SK-MEL-5 (cell line): ENCODE measurements at places on chromosomes 16 and 17.

- DNase-seq = no peak
Measured at GRCh38 chr17:20066253-20066652, 57.1 kb downstream of the SPECC1 start.

DNA sequence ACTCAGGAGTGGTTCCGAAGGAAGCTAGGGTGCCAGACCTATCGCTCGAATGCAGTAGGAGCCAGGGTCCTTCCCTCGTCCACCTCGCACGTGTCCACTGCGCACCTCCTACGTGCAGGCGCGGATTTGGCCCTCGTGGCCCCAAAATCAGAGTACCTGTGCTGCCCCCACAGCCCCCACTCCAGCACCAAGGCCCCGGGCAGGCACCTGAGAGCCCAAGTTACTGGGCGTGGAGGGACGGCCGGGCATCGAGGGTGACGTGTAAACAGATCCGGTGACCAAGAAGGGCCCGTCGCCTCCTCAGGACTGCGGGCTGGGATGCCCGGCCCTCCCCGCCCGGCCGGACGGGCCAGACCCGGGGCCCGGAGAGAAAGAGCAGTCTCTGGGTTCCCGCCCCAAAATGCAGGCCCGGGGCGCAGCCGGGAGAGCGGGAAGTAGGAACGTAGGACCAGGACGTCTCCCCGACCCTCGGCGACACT is 492 bp downstream of the SLC25A39 start:
- no peak for DNase-seq

GRCh38 chr16:2810651-2811050 is 6.4 kb upstream of the PRSS21 start:
- DNase-seq = no peak

DNA sequence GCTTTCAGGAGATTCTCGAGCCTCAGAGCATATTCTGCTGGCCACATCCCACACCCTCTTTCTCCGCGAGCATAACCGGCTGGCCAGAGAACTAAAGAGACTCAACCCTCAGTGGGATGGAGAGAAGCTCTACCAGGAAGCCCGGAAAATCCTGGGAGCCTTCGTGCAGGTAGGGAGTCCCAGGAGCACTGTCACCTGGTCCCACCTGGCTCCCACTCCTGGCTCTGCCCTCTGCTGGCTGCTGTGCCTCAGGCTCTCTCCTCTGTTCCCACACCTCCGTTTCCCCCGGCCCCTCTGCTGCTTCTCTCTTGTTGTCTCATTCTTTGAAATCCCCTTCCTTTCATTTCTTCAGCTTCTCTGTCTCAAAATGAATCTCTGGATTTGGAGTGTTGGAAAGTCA is 16.4 kb downstream of the LPO start:
- no peak for DNase-seq

DNA sequence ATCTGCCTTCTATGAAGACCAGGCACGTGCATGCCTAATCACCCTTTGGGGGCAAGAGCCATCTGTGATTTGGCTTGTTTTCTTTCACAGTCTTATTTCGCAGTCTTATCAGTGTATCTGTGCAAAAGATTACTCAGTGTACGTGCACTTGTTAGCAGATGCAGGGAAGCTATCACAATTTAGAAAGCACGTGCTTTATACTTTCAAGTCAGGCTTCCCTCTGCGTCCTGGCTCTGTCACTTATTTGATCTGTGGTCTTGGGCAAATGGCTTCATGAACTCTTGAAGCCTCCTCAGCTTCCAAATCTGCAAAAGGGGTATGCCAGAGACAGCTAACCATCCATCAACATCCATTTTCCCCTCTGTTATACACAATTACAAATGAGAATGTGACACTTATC is 246.4 kb downstream of the XYLT1 start:
- DNase-seq = no peak

GRCh38 chr16:3577302-3577752 is at the start of gene NLRC3:
NLRC3 (minus strand) TSS chr16:3577403; CDS start chr16:3565036, 12,367 bp downstream.
- no peak for DNase-seq

DNA sequence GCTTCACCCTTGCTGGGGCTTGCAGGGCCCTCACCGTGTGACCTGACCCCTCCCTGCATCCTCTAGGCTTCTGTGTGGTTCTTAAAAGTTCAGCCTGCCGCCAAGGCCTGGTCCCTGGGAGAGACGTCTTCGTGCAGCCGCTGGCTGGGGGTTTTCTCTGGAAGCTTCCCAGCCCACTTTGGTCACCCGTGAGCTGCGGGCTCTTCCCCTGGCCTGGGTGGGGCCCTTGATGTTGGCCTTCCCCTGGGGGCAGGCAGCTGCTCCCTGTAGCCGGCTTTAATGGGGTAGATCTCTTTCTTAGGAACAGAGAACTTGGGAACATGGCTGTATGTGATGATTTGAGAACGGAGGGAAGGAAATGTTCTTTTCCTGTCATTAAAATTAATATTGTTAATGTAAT is 32.7 kb downstream of the ZNF750 start:
- DNase-seq = no peak

GRCh38 chr16:47320546-47321310 is 140.1 kb downstream of the ITFG1 start:
- no peak for DNase-seq

- DNase-seq = no peak
Measured at GRCh38 chr16:67389911-67390815, 3.1 kb downstream of the TPPP3 start.

- no peak for DNase-seq
Measured at GRCh38 chr16:57947261-57947660, 23.7 kb downstream of the CNGB1 start.

DNA sequence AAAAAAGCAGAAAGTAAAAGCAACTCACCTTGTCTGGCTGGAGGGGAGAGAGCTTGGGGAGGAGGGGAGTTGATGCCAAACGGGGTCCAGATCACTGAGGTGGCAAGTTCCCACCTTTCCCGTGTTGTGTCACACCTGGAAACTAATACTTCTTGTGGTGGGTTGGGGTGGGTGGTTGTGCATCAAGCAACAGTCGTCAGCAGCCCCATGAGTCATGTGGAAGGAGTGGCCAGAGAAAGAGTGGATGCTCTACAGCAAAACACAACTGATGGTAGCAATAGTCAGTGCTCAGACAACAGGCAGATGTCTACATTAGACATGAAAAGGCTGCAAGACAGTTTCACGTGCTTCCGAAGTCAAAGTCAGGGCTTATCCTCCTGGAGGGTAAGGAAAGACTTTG is 35.4 kb downstream of the ARSG start:
- no peak for DNase-seq

DNA sequence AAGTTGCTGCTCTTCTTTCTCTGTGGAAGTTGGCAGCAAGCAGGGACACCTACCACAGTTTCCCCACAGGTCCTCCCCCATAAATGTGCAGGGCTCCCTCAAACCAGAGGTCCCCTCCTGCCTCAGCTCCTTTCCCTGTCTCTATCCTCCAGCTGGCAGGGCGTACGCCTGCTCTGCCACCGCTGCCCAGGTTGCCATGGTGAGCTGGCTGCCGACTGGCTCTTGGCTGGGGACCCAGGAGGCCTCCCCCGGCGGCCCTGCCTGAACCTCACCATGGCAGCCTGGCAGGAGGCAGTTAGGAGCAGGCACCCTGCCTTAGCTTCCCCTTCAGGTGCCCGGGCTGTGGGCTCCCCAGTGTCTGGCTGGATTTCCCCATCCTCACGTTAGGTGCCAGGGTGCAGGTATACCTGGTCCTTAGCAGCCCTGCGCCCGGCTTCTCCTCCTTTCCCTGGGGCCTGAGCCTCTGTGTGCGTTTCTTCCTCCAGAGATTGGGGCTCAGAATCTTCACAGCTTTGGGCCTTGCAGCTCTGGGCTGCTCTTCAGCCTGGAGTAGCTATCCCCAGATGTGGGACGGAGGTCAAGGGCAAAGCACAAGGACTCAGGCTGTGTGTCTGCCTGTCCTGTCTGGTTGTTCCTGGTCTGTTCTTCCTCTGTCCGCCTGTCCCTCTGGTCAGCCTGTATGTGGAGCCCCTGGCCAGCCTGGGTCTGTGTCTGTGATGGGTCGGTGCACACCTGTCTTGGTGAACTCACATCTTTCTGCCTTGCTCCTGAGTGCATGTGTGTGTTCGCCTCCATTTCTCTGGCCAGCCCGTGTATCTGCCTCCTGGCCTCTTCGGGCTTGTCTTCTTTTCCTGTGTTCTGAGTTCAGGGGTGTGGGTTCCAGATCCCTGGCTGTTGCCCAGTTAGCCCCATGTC is 15.7 kb downstream of the GJD3 start:
- no peak for DNase-seq

DNA sequence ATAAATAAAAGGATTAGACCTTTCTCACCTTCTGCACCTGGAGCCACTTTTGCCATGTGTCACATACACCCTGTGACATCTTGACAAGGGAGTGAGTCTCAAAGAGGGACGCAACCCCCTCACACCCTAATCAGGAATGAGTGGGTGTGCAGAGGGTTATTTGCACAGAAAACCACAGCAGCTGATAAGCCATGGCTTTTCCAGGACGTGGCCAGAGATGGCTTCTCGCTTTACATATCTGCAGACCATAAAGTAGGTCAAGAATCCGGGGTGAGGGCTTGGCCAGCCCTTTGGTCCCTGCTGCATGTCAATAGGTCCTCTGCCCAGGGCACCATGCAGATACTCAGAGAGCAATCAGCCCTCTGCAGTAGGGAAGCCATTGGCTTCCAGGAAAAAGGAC is 2.4 kb upstream of the CD300LF start:
- no peak for DNase-seq

DNA sequence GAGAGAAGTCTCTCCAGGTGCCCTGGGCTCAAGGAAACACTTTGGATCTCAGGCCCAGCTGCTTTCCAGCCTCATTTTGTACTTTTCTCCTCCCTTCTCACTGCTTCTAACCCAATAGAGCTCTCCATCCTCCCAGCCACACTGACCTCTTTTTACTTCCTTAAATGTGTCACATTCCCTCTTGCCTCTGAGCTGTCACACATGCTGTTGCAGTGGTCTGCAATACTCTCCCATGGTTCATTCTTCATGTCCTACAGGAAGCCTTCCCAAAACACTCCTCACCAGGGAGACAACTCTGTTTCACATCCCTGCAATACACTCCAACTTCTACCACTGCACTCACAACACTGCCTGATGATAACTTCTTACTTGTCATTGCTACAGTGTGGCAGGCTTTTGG is 242.1 kb upstream of the DYNLRB2 start:
- no peak for DNase-seq

DNA sequence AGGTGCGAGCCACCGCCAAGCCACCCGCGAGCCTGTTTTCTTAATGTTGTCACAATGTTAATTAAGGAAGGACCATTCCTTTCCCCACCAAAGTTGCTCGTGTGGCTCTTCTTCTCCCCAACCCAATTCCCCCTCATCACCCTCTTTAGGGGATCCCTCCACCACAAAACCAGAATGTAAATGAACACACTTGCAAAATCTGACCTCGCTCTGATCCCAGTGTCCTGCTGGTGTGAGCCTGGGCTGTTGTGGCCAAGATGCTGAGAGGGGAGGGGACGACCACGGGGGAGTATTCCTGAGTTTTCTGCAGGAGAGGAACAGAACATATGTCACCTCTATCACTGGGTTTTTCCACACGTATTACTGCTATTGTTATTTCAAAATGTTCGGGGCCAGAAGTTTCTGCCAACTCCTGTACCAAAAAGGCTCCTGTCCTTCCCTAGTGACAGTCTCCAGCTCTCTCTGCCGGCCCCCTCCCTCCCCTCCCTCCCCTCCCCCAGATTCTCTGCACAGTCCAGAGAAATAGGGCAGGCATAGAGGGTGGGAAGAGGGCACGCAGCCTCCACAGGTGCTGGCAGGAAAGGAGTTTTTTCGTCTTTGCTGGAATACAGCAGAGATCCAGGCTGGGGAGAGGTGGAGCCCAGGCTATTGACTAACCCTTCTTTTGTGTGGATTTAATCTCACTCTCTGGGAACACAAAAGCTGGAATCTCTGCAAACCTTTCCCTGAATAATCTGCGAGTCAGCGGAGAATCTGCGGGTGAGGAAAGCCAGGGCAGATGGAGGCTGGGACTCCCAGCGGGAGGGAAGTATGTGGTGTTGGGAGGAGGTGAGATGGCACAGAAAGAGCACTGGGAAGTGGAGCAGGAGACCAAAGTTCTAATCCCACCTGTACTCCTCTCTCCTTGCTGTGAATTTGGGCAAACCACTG is 4.5 kb upstream of the CA4 start:
- no peak for DNase-seq

GRCh38 chr17:2508035-2508434 is 3.7 kb downstream of the METTL16 start:
- peak; percentile 48 for DNase-seq

- no peak for DNase-seq
Measured at GRCh38 chr16:11677451-11677951, 9.2 kb downstream of the SNN start.

GRCh38 chr16:56389554-56389953 is 35.8 kb downstream of the AMFR start:
- DNase-seq = no peak

DNA sequence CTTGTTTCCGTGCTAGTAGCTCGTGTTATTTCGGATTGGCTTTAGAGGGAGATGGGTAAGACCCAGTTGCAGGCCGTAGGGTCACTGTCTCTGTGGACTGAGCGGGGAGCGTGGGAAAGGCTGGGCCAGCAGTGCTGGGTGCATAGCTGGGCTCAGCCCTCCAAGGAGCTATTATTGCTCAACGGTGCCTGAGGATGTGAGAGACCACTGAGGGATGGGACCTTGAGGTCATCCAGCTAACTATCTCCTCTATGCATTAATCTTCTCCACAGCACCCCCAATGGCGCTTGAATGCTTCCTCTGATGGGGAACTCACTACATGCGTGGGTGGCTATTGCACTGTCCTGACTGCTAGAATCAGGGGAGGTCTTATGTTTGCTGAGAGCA is 126.1 kb upstream of the FOXF1 start:
- DNase-seq = no peak

GRCh38 chr16:67025210-67025550 is 3.8 kb upstream of the CBFB start:
- no peak for DNase-seq

DNA sequence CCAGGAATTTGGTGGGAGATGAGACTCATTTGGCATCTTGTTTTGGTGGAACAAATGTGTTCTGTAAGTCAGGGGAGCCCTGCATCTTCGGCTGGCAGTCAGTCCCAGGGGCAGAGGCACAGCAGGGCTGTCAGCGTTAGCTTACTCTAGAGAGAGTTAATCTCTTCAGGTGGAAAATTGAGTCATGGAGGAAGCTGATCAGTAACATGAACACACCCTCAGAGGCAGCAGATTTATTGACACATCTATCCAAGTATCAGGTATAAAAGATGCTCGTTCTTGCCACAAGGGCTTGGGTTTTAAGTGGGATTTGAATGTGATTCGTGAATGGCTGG is 55.2 kb downstream of the EPN2 start:
- DNase-seq = no peak

DNA sequence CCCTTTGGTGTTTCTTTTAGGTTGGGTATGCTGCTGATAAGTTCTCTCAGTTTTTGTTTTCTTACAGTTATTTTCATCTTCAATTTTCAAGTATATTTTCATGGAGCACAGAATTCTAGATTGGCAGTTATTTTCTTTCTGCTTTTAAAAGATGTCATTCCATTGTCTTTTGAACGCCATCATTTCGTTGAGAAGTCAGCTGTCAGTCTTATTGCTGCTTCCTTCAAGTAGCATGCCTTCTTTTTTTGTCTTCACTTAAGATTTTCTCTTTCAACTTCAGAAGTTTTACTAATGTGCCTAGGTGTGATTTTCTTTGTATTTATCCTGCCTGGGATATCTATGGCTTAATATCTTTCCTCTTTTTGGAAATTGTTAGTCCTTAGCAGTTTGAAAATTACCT is 262.2 kb upstream of the PMFBP1 start:
- no peak for DNase-seq
